ENCODE measurements at places on chromosomes 6 and 20.
A peak's percentile ranks its signal among the peaks of the same experiment; 100 is the strongest.

GRCh38 chr6:137589067-137589848, 95.1 kb upstream of the OLIG3 start:
- DNase-seq: peak; percentile 86

DNA sequence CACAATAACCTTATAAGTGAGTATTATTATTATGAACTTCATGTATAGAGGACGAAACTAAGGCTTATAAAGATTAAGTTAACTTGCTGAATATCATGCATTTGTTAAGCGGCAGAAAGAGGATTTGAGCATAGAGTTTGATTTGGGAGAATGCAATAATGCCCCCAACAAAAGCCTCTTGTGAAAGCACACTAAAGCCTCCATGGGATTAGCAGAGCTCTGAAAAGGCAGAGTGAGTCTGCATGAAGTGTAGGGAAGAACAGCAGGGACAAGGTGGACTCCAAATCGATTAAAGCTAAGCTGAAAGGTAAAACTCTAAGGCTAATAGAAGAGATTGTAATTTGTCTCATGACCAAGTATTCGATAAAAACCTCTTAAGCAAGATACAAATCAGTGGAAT, 100.3 kb downstream of the SH3BGRL2 start:
- no peak for DNase-seq

GRCh38 chr6:139639507-139639906, 265.1 kb upstream of the CITED2 start:
- no peak for DNase-seq

DNA sequence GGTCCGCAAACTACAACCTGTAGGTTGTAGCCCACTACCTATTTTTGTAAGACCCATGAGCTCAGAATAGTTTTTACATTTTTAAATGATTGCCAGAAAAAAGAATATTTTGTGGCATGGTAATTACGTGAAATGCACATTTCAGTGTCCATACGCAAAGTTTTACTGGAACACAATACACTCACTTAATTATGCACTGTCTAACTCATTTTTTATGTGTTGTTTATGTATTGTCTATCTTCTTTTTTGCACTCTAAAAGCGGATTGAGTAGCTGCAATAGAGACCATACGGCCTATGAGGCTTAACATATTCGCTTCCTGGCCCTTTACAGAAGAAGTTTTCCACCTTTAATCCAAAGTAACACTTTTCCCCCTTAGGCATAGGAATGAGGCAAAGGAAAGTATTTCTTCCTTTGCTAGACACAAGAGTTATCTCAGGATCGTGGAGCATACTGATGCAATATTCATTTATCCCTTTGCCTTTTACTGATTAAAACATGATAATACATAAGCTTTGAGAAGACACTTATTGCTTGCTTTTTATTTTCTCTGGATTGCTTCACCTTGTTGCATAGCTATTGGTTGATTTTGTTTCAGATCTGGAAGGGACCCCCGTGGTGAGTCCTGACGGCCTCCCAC, 69.8 kb downstream of the FNDC1 start:
- DNase-seq: no peak

DNA sequence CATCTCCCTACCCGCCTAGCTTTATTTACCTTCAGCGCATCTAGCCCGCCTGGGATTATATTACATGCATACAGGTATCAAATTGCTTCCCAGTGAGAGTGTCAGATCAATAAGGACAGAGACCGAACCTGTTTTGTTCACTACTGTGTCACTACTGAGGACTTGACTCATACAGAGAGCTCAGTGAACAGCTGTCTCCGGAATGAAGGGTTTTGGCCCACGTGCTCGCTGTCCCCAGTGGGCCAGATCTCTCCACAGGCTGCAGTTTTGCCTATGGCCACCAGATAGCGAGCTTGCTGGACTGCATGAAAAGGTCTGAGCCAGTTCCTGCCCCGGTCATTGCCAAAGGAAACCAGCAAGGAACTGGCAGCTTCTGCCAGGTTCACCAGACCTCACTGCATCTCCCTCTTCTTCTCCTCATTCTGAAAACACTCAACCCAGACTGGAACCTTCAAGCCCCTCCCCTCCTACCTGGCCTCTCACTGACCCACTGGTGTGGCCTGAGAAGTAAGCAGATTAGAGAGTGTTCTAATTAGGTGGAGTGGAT, 150.8 kb downstream of the ZMYND8 start:
- DNase-seq: no peak

DNA sequence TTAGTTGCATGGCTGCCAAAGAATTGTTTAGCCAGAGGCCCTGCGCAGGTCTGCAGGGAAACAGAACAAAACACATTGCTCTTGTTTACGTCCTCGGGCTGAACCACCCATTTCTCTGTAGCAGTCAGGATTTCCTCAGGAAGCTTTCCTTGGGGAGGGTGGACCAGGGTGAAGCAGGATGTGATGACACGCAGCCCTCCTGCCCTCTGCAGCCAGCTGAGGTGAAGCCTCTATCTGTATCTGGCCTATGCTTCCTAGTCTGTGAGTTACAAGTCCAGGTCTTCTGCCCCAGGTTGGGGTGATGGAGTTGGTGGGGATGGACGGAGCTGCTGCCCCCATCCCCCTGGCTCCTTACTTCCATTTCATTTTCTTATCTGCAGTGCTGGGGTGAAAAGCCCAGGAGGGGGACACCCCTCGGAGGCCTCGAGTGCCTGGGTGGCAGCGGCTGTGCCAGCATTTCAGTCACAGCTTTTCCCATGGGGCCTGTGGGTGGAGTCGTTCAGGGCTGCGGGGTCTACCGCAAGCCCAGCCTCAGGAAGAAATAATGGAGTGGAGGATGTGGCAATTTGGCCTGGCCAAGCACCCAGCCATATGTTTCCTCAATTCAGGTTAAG, 24.9 kb downstream of the SASH1 start:
- no peak for DNase-seq

DNA sequence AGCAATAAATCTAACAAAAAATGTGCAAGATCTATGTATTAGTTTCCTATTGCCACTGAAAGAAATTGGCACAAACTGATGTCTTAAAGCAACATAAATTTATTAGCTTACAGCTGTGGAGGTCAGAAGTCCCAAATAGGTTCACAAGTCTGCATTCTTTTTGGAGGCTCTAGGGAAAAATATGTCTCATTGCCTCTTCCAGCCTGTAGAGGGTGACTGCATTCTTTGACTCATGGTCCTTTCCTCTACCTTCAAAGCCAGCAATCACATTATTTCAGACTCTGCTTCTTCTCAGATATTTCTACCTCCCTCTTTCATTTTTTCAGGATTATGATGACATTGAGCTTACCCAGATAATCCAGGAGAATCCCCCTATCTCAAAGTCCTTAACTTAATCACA, 1531.1 kb downstream of the KHDRBS2 start:
- DNase-seq: no peak

- DNase-seq: no peak
Measured at GRCh38 chr6:70175770-70176169, 127.1 kb downstream of the COL9A1 start.

GRCh38 chr6:73784726-73785505, 88.9 kb downstream of the CD109 start:
- DNase-seq: no peak

DNA sequence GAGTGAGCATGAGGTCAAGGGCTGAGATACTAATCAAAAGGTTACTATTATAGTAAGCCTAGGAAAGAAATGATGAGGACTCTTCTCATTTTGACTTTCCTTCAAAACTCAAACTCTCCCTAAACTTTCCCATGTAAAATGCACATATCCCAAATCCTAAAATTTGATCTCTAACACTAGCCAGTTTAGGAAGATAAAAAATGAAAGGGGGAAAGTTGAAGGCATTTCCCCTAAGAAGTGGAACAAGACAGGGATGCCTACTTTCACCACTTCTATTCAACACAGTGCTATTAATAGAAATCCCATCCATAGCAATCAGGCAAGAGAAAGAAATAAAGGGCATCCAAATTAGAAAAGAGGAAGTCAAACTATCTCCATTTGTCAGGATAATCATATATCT, 2.9 kb upstream of the CALHM5 start:
- DNase-seq: no peak
